Hepatocyte (in vitro differentiated cells): ENCODE measurements at places on chromosomes 1 and 21.

- no peak for DNase-seq
Measured at GRCh38 chr1:28323720-28324119, 5.1 kb upstream of the MED18 start.

GRCh38 chr1:6956488-6957159 is 171.4 kb downstream of the CAMTA1 start:
- no peak for DNase-seq

GRCh38 chr1:61674221-61674620 is 50.7 kb downstream of the TM2D1 start:
- no peak for DNase-seq

DNA sequence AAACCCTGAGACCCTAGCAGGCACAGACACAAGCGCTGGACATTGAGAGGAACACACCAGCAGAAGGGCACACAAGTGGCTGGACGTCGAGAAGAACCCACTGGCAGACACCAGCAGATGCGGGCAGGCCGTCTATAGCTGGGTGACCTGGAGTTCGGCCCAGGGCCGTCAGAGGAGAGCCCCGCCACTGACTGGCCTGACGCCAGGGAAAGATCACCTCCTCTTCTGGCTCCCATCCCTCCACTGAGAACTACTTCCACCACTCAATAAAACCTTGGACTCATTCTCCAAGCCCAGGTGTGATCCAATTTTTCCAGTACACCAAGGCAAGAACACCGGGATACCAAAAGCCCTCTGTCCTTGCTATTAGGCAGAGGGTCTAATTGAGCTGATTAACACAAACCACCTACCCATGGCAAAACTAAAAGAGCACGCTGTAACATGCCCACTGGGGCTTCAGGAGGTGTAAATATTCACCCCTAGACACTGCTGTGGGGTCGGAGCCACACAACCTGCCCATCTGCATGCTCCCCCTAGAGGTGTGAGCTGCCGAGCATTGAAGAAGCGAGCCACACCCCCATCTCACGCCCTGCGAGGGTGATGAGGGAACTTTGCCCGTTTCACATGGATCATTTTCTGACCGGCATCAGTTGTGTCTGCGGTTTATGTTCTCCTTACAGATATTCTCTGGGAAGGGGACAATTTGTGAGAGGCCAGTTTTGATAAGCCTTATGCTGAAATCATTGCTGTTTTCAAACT is 104.8 kb downstream of the HLX start:
- no peak for DNase-seq

DNA sequence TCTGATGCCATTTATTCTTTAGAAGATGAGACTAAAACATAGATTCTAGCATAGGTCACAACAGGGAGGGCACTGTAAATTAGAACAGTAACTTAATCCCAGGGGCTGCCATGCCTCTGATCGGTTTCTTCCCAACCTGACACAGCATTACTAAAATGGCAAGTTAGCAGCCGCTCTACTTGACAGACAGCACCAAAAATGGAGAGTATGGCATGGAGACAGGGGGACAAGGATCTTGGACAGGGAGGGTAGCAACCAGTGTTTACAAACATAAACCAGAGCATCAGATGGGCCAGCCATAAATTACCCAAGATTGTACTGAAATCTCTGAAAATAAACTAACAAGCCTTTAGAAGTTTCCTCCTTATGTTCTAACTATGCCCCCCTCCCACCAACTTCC is 5.9 kb downstream of the DUSP10 start:
- no peak for DNase-seq

- DNase-seq, result no peak
Measured at GRCh38 chr21:14456911-14457310, 74.0 kb upstream of the HSPA13 start.

DNA sequence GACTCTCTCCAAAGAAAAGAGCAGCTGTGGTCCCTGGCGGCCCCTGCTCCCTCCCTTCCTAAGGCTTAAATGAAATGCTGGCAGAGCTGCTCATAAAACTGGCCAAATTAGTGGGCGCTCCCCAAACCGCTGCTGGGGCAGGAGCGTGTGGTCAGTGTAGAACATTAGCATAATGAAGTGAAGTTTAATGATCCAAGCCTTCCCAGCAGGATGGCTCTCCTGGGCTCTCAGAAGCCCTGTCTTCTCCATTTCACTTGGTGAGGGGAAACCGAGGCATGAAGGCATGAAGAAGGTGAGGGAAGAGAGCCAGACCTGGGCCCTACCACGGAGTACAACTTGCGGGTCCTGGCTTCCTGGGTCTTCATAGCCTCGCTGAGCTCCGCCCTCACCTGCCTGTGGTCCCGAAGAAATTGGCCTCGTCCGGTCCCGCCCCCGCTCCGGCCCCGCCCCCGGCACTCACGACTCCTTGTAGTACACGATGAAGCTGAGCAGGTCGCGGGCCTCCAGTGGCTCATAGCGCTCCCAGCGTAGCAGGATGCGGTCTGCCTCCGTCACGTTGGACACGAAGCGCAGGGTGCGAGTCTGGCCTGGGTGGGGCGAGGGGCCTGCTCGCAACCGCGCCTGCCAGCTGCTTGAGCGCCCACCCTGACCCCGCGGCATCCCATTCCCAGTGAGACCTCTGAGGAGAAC is 10.3 kb downstream of the INSRR start:
- DNase-seq, result peak; percentile 56

- no peak for DNase-seq
Measured at GRCh38 chr1:60341274-60341673, 267.7 kb upstream of the C1orf87 start.
